ENCODE measurements at places on chromosomes 5 and 9. TPM values are rescaled to one million over a fixed set of nuclear protein-coding genes. Genes with fewer than 3 reads are reported as not detected.
A peak's percentile ranks its signal among the peaks of the same experiment; 100 is the strongest.

Gene CETN3
- 24.8 TPM for total RNA-seq

- DNase-seq, result no peak
Observed at GRCh38 chr9:79735023-79735779, 163.4 kb downstream of the TLE4 start.

- peak; percentile 93 for DNase-seq
Observed at GRCh38 chr5:154465169-154465568, 12.9 kb downstream of the HAND1 start.

Gene PCDHGB6
- 1.4 TPM for total RNA-seq

Gene LHX6
- 0.26 TPM for total RNA-seq

DNA sequence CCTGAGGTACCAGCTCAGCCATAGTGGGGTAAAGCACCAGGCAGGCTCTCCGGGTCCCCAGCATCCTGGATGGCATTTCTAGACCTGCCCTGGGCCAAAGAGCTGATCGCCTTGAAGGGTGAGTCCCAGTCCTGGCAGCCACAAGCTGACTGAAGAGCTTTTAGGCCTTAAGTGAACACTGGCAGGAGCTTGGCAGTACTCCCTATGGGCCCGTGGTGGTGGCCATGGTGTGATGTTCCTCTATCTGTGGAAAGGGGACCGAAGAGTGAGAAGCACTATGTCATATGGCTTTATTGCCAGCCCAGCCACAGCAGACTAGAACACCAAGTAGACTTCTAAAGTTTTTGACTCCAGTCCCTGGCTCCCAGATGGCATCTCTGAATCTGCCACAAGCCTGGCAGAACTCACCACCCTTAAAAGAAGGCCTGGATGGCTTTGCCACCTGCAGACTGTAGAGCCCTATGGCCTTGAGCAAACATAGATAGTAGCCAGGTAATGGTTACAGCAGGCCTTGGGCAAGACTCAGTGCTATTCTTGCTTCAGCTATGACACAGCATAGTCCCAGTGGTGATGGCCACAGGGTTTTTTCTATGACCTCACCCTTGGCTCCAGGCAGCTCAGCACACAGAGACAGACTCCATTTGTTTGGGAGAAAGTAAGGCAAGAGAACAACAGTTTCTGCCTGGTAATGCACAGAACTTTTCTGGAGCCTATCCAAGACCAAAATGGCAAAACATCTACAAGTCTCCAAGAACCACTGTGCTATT lies 801.5 kb upstream of the DMAC1 start:
- DNase-seq, result no peak

DNA sequence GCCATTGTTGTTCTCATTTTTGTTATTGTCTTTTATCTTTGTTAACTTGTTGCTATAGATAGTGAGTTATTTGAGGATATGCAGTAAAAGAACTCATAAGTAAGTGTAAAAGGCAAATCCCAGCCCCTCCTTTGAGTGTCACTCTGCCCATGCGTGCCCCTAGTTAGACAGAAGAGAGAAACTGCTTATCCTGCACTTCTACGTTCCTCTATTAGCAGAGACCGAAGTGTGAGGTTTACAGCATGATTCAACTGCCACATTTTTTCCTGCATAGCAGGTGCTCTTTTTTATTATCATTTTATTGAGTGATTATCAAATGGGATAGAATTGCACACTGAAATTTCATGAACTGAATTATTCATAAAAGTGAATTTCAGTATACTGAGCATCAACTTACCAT lies 12.0 kb upstream of the DNAH5 start:
- no peak for DNase-seq

GRCh38 chr5:103345461-103345860 lies 86.9 kb downstream of the MACIR start:
- no peak for DNase-seq

GRCh38 chr5:12652201-12652600 lies 748.0 kb upstream of the CTNND2 start:
- DNase-seq, result no peak

Gene NR6A1
- 2.0 TPM for total RNA-seq

- DNase-seq, result no peak
Observed at GRCh38 chr9:27404661-27405060, 107.7 kb upstream of the EQTN start.

GRCh38 chr5:154546719-154547118 lies 68.7 kb upstream of the HAND1 start:
- no peak for DNase-seq

Gene PGGT1B
- total RNA-seq, result 43.9 TPM

Gene MAMDC4
- 11.8 TPM for total RNA-seq

DNA sequence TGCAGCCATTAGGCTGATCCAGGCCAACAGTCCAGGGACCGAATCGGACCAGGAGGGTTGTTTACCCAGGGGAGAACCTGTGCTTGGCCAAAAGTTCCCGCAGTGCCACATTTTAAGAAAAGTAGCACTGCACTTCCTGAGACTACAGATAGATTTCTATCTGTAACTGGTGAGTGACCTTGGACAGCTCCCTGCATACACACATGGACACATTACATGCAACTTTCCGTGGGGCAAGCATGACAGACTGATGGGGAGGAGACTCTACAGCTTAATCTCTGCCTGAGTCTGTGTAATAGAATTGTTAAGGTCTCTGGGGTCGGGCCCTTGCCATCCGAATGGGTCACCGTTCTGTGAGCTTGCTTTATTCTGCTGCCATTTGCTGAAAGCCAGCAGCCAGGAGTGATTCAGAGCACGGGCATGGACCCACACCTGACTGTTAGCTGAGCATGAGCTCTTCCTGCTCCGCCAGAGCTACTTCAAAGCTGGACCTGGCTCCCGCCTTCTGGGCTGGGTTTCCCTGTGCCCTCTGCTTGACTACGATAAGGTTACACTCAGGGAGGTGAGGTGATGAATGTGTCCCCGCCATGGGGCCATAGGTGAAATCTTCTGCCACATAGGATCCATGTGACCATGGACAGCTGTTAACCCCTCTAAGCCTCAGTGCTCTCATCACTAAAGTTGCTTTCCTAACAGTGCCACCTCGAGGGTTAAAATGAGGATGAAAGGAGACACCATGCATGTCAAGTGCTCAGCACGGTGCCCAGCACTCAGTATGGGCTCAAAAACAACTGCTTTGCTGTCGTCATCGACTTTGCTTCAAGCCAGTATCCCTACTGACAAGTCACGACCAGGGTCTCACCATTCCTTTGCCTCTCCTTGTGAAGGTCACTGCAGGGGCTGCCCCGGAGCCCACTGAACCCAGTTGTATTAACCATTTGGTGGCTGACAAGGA lies 200.0 kb downstream of the MELK start:
- peak; percentile 46 for DNase-seq

Gene CDH10
- 0.33 TPM for total RNA-seq

Gene LRRC70
- total RNA-seq, result 0.54 TPM

DNA sequence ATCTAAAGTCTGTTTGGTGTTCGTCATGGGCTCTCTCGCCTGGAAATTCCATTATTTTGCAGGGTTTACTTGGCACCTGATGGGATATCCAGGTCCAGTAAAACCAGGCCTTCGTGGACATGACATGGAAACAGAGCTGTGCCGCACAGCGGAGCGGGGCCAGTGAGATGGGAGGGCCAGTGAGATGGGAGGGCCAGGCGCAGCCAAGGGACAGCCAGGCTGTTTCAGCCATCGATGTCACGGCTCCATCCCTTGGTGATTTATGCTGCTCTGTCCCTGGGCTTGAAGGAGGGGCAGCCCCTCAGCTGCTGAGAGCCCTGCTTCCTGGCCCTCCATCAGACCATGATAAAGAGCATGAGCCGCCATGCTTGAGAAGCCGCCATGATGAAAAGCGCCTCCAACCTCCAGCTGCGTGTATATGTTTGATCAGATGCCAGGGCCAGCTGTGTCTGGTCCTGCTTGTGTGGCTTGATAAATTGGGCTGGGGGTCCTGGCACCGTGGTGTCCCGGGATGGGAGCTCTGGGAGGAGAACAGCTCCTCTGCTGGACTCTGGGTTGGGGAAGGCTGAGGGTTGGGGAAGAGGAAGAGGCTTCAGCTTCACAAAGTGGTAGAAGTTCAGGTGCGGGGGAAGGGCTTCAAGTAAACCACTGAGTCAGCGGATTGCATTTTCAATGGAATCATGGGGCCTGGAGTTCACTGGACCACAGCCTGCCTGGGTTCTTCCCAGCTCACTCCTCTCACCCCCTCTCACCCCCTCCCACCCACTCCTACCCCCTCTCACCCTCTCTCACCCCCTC lies 6.1 kb upstream of the COL5A1 start:
- no peak for DNase-seq

DNA sequence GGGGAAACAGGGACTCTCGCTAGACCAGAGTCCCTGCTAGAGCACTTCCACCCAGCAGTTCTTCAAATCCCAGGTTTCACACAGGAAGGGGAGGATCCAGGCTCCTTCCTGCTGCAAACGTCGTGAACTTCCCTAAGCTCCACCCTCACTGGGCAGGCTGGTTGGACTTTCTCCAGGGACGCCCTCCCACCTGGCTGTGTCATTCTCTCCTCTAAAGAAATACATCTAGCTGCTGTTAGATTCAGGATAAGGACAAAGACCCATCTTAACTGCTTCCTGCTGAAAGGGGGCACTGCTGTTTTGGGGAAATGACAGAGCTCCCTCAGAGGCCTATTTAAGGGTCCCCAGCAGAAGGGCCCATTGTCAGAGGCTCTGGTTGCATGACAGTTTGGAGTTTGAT lies 230.7 kb downstream of the SEMA6A start:
- DNase-seq, result no peak

GRCh38 chr5:81317536-81317935 lies 16.1 kb downstream of the ZCCHC9 start:
- DNase-seq, result no peak

DNA sequence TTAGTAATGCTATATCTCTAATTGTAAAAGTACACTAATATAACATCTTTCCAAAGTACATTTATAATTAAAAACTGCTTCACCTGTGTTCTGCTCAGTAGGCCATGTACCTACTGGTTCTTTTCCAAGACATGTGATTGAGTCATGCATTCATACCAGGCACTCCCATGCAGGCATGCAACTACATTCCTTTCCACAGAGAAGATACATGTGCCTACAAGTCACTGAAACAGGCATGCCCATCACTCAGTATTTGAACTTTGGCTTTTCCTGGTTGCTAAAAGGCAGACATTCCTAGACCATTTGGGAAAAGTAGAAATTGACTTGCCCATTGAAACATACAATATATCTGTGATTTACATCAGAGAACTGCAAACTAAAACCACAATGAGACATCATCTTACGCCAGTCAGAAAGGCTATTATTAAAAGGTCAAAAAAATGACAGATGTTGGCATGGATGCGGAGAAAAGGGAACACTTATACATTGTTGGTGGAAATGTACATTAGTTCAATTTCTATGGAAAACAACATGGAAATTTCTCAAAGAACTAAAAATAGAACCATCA lies 148.3 kb upstream of the MOCS2 start:
- peak; percentile 45 for DNase-seq

GRCh38 chr5:32520972-32521371 lies 64.4 kb upstream of the SUB1 start:
- no peak for DNase-seq

DNA sequence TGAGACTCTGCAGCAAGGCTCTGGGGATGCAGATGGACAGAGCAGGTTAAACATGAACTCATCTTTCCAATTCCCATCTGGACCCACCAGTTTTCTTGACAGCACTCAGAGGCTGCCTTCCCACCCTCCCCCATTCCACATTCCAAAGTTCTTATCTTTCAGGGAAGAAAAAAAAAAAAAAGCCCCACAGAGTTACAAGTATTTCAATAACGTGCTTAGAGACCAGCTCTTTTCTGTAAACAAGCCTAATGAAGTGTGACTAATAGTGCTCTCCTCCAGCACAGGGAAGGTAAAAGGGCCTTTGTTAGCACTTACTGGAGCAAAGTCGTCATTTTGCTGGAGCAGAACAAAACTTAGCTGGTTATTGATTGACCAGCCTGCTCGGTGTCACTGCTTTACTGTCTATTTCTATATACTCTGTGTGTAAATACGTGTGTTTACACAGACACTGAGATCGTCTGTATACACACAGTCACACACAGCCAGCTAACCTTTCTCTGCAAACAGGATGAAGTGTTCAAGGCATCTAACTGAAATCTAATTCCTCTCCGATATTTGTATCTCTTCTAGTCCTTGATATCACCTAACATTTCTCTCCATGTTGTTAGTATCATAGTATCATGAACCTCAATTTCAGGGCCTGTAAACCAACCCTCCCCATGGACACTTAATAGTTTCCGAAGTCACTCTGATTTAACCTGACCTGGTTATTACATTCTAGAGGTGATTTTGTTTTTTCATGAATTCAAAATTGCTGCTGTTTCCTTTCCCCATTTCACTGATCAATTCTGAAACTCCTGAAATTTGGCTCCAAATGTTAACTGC lies 84.9 kb downstream of the ZNF608 start:
- peak; percentile 66 for DNase-seq
